ENCODE measurements at places on chromosomes 1 and 21.
A peak's percentile ranks its signal among the peaks of the same experiment; 100 is the strongest.

DNA sequence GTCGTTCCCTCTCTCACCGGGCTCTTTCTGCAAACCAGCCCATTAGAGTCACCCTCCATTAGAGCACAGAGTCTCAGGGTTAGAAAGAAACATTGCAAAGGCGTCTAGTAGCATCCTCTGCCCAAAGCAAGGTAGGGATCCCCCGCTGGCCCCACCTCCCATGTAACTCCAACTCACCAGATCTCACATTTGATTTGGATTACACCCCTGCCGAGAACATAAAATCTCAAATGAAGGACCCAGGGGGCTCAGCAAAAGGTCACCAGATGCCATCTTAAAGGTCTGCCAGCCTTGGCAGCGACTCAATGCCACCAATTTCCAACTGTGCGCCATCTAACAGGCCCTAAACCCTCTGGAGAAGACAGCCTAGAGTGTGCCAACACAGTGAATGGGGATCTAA, 14.1 kb downstream of the C1orf87 start:
- no peak for ATAC-seq

GRCh38 chr1:99185196-99185595, 79.1 kb upstream of the PLPPR4 start:
- no peak for ATAC-seq

GRCh38 chr21:41052820-41053555, 115.0 kb upstream of the BACE2 start:
- ATAC-seq: no peak

- ATAC-seq: peak; percentile 42
Measured at GRCh38 chr1:167687919-167688519, 33.8 kb upstream of the MPZL1 start.

- no peak for ATAC-seq
Measured at GRCh38 chr1:199168888-199169585, 530.2 kb downstream of the PTPRC start.

DNA sequence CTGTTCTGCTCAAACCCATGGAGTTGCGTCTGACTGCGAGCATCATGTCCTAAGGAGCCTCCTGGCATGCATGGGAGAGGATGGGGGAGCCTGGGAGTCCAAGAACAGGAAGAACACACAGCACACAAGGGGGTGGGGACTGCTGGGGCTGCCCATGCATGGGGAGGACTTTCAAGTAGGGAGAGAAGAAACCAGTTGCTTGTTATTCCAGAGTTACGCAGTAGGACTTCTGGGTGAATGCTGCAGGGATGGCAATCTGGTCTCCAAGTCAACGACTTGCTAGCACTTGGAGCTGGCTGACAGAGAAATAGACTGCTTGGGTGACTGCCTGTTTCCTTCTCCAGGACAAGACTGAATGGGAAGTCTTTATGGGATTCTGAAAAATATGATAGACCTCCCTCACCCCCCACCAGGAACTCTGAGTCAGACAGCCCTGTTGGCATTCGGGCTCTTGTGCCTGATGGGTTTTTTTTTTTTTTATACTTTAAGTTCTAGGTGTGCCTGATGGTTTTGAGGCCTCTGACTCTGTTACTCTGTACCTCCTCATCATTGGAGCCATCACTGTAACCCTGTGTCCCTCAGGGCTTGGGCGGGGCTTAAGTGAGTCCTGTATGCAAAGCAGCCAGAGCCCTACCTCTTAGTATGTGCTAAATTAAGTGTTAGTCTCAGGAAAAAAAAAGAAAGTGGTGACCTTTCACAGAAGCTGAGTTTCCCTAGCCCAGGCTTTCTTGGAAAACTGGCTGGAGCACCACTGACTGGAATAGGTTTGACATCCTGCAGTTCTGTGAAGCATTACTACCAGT, 30.3 kb downstream of the MAP3K21 start:
- ATAC-seq: peak; percentile 91

DNA sequence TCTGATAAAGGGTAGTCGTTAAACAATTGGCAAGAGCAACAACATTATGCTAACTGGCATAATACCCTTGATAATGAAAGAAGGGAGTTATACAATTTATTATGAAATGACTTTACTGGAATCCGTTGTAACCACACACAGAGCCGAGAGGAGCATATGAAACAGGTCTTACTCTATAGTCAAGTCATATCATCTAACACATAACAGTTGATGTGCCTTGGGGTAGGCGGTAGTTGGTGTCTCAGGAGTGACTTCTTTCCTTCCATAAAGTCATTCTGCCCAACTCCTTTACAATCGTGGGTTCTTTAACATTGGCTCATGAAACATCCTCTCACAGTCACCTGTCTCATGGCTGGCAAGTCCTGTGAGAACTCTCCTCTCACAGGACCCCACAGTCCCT, 225.2 kb downstream of the LTN1 start:
- peak; percentile 91 for ATAC-seq

DNA sequence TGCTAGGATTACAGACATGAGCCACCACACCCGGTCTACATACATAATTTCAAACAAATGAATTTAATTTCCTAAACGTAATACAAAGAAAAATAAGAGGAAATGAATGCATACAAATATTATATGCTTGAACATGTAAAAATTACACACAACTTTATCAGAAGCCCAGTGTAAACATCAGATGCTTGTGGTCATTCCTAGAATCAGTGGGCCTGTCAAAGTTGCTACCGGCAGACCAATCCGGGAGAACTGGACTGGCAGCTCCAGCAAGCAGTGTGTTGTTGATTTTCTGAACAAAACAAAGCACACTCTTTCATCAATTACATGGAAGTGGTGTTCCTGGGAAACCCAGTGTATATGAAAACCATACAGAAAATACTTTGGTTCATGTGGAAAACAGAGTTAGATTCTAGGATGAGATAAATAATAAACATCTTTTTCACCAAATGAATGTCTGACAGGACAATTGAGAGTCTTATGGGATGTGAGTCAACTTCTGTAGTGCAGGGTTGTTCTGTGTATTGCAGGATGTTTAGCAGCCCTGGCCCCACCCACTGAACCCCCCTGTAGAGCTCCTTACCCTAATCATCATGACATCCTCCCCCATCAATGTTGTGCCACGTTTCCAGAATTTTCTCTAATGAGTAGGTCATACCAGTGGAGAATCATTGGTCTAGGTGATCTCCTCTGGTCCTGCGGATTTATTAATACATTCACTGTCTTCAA, 33.8 kb downstream of the MFSD2A start:
- no peak for ATAC-seq
